ENCODE measurements at places on chromosomes 7 and 10. TPM values are rescaled to one million over a fixed set of nuclear protein-coding genes. Genes with fewer than 3 reads are reported as not detected.

The HMX2 gene
- total RNA-seq = not detected

- DNase-seq = no peak
These were observed 20.6 kb downstream of the PALD1 start for GRCh38 chr10:70498970-70499835.

The INA gene
- not detected for total RNA-seq

DNA sequence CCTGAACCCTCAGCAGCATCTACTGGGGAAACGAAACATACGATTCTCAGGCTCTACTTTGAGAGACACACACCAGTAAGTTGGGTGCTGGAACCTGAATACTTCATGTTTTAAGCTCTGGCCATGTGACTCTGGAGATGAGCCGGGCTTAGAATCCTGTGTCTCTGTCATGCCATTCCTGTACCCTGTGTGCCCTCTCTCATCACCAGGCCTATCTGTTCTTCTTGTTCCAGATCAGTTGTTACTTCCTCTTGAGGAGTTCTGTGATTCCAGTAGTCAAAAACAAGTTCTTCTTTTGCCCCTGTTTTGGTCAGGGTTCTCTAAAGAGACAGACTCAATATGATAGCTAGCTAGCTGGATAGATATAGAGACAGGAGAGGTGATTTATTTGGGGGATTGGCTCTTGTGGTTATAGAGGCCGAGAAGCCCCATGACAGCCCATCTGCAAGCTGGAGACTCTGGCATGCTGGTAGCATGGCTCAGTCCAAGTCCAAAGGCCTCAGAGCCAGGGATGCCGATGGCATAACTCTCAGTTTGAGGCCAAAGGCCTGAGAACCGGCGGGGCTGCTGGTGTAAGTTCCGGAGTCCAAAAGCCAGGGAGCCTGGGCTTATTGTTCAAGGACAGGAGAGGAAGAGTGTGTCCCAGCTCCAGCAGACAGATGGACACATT, 54.3 kb downstream of the CHN2 start:
- peak; percentile 78 for DNase-seq

GRCh38 chr10:18777258-18777657, 118.0 kb downstream of the ARL5B start:
- DNase-seq = no peak

- DNase-seq = no peak
These were observed 672.9 kb downstream of the MAGI2 start for GRCh38 chr7:78780560-78780959.

GRCh38 chr10:29379208-29379607, 90.3 kb downstream of the LYZL1 start:
- DNase-seq = no peak

- DNase-seq = no peak
These were observed 266.6 kb downstream of the HDAC9 start for GRCh38 chr7:18762189-18762588.

DNA sequence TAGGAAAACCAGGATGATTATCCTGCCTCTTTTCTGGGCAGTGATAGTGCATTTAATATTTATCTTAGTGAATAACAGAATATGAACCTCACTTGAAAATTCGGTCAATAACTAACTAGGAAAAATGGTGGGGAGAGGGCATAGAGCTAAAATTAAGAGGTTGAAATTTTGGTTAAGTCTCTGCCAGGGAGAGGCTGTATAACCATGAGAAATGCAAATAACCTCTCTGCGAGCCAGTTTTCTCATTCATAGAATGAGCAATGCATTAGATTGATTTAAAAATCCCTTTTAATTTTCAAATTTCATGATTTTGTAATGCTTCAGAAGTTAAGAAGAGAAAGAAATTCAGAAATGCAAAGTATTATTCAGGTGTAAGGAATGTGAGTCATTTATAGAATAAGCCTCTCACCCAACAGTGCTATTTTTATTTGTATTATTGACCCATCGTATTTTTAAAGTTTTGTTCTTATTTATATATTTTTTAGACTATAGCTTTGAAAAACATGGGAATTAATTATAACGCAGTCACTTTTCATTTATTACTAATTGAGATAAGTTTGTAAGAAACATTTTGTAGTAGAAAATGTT, 104.7 kb downstream of the PHF14 start:
- no peak for DNase-seq

DNA sequence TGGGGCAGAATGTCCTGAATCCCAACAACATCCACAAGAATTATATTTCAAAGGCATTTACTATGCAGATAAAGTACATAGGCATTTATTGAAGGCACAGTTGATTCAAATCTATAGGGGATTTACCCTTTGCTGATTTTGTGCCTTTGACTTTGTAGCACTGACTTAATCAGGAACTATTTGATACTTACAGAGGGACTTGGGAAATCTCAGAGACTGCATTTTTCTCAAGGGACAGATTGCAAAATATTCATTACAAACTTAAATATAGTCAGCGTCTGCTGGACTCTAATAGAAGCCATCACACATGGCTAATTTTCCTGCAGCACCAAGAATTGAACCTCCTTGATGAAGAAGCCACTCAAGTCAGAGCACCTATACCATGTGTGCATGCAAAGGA, 44.9 kb downstream of the FAS start:
- DNase-seq = no peak

- no peak for DNase-seq
These were observed 26.3 kb downstream of the ANKRD61 start for GRCh38 chr7:6057316-6058129.

- DNase-seq = no peak
These were observed 131.1 kb upstream of the PTPRZ1 start for GRCh38 chr7:121741896-121742295.

The NPFFR1 gene
- not detected for total RNA-seq

DNA sequence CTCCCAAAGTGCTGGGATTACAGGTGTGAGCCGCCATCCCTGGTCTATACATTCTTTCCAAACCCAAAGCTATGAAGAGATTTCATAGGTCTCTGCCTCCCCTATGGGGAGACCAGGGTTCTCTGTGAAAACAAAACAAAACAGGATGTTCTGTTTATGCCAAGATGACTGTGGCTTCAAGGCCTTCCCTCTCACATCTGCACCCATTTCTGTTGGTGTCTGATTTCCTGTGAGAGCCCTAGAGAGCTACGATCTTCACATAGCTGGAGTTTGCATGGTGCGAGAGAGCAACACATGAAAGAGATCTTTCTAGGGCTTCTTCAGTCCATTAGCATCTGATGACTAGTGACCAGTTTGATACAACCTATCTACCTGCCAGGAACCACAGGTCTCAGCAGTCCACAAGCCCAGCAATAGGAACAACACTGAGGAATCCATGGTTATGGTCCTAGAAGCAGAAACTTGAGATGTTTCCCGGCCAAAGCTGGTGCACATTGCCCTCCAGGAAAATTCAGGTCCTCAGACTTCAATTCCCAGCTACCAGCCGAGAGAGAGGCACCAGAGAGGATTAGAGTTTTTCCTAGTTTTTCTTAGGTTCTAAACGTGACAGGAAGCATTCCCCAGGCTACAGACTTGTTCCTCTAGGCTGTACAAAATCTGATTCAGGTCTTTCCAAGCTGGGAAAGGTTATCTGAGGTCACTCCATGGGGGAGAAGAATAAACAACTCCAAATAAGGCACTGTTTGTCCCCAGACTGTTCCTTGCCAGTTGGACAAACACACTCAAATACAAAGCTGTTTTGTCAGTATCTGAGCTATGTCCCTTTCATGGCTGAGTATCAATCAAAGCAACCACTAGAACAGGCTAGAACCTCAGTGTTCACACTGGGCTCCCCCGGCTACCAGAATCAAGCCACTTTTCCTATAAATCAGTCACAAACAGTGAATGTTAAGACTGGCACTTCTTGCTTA, 259.7 kb downstream of the CALN1 start:
- DNase-seq = no peak

GRCh38 chr10:88478256-88478655, 104.9 kb downstream of the RNLS start:
- DNase-seq = no peak

DNA sequence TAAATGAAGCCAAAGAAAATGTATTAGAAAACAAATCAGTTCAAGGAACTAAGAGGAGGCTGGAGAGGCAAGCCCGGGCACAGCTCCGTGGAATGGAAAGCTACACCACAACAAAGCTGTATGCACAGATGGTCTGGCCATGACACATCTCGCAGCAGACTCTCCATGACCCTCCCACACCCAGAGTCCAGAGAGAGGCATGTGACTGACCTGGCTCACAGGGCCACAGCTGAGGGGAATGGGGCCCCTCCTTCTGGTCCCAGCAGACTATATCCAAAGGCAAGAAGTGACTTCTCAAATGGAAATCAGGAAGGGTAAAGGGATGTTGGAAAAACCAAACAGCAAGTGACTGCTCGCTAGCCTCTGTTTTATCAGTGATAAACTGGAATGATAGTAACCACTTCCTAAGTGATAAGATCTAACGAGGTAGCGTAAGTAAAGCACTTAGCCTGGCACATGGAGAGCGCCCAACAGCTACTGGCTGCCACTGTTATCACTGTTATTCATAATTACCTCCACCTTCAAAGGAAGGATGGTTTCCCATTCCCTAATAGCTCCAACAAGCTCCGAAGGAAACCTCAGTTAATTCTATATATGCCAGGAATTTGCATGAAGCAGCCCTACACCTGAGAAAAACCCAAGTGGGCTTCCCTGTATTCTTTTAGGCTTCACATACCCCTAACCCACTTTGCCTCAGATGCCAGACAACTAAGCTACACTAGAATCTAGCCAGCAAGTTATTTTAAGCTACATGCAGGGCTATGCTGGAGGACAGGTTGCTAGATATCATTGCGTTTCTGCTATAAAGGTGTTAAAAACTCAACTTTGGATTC, 8.4 kb downstream of the OSBPL3 start:
- DNase-seq = no peak

DNA sequence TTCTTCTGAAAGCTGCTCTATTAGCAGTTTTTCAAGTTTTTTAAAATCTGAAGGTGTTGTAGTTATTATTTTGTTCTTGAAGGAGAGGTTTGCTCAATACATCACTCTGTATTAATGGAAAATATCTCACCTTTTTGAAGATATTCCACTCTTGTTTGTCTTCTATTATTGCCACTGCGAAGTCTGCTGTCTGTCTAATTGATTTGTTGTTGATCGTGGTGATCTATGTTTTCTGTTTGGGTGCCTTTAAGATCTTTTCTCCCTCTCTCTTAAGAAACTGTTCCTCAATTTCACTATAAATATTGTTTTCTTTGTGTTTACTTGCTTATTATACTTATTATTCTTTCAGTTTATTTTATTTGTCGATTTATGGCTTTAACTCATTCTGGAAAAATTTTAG, 64.9 kb upstream of the FZD8 start:
- DNase-seq = no peak

DNA sequence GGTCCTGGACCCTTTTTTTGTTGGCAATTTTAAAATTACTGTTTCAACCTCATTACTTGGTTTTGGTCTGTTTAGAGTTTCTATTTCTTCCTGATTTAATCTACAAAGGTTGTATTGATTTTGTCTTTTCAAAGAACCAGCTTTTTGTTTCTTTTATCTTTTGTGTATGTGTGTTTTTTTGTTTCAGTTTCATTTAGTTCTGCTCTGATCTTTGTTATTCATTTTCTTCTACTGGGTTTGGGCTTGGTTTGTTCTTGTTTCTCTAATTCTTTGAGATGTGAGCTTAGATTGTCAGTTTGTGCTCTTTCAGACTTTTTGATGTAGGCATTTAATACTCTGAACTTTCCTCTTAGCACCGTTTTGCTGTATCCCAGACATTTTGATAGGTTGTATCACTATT, 8.5 kb upstream of the MRPS33 start:
- no peak for DNase-seq

The CCDC3 gene
- total RNA-seq = 7.2 TPM

DNA sequence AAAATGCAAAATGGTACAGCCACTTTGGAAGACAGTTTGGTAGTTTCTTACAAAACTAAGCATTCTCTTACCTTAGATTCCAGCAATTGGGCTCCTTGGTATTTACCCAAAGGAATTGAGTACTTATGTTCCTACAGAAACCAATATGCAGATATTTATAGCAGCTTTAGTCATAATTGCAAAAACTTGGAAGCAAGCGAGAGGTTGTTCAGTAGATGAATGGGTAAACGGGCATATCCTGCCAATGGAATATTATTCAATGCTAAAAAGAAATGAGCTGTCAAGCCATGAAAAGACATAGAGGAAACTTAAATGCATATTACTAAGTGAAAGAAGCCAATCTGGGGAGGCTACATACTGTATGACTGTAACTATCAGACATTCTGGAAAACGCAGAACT, 926.7 kb downstream of the TYW1 start:
- no peak for DNase-seq

- DNase-seq = no peak
These were observed 39.0 kb upstream of the EMX2 start for GRCh38 chr10:117503244-117504205.
